Right hindlimb (tissue), 1 donor: ENCODE measurements at places on chromosomes 7 and 10.
A peak's percentile ranks its signal among the peaks of the same experiment; 100 is the strongest.

DNA sequence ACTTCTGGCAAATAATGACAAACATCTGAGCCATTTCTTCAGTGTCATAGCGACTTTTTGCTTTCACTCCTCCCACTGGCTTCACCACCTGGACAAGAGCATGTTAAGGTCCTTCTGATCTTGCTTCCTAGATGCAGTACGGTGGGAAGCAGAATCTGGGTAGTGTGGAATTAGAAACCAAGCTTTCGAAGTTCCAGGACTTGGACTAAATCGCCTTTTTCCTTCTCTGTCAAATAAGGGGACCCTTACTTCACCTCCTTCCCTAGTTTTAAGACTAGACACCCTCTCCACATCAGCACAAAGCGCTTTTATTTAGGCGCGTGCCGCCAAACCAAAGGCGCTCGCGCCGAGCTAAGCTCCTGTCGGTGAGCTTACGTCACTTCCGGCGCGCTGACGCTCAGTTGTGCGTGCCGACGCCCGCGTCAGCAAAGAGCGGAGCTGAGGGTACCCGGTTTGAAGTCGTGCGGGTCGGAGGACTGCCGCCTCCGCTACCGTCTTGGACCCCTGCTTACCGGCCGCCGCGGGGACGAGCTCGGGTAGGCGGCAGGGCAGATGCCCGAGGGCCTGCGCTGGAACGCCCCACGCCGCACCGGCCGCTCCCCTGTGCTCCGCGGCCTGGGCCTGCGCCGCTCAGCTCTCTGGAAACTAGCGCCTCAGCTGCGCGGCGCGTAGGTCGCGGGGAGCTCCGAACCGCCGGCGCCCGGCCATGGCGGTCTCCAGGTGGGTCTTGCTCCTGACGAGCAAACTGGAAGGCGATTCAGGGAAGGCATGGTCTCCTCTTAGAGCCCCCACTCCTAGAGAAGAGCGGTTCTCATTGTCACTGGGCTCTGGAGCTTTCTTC, at the start of gene BTAF1:
BTAF1 (plus strand) TSS at position 400 of the 841 bp plus-strand sequence; CDS start at position 707, 307 bp downstream.
- DNase-seq: peak; percentile 95

DNA sequence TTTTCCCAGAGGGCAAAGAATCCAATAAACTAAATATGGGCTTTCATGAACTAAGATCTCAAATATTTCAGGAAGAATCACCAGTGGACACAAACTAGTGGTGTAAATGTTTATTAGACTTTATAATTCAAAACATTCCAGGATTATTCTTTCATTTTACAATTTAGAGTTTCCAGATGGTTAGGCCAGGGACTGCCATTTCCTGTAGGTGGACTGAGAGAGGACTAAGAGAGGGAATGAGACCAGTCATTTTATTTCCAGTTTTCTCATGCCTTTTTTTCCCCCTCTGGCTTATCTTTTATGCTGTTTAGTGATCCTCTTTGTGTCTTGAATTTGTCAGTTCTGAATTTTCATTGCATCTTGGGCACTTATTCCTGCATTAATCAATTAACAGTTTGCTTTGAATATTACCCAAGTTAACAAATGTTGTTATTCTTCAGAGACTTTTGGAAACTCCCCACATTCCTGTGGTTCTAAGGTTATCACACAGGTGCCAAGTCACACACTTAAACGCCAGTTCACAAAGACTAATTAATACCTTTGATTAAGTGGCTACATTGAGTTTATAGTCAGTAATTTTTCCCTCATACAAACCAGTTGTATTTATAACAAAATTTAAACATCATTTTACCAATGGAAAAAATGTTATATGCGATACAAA, 12.3 kb downstream of the CISD1 start:
- no peak for DNase-seq

DNA sequence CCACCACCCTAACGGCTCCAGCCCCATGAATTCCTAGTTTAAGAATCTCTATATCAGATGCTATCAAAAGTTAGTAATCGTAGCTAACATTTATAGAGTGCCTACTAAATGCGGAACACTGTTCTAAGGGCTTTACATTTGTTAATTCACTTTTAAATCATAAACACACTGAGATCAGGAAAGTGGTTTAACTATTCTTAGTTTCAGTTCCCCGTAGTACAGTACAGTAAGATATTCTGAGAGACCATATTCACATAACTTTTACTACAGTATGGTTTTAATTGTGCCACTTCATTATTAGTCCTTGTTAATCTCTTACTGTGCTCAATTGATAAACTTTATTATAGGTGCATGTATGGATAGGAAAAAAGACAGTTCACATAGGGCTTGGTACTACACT, 22.5 kb downstream of the SYPL1 start:
- no peak for DNase-seq

DNA sequence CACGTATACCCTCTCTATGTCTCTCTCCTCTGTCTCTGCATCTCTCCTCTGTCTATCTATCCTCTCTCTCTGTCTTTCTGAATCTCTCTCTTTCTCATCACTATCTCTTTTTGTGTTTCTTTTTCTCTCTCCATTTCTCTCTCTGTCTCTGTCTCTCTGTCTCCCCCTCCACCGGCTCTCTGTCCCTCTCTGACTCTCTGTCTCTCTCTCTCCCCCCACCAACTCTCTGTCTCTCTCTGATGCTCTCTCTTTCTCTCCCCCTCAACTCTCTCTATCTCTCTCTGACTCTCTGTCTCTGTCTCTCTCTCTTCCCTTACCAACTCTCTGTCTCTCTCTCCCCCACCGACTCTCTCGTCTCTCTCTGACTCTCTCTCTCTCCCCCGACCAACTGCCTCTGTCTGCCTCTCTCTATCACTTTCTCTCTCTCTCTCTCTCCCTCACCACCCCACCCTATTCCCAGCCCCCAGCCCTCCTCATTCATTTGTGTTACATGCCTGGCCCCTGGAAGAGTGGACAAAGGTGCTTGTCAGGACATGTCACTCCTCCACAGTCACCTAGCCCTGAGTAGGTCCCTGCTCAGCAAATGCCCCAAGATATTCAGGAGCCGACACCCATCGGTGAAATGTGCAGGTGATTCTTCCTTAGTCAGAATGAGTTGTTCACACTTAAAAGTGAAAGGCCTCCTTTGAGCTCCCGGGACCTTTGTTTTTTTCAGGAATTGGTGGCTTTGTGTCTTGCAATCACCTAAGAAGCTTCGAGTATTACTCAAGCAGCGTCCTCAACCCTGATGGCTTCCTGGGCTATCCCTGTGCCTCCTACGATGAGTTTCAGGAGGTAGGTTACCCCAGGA, 13.6 kb downstream of the PNLIPRP2 start:
- DNase-seq: no peak

- DNase-seq: peak; percentile 42
These were observed 140.7 kb upstream of the CALCR start for GRCh38 chr7:93715234-93715633.

DNA sequence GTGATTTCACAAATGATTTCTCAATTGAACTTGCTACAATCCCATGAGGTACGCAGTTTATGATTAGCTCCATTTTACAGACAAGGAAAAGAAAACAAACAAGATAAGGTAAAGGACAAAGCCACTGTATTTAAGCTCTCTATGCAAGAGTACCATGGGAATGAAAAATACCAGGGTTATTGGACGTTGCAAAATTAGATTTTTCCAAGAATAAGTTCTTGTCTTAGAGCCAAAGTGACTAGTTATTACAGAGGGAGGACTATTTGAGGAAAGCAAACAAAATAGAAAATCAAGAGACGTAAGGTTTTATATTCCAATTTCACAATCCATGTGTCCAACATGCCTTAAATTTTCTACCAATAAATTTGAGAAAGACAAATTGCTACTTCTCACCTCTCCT, 97.9 kb upstream of the PTN start:
- no peak for DNase-seq

- DNase-seq: no peak
These were observed 290.1 kb upstream of the KIAA1217 start for GRCh38 chr10:23918839-23919238.

GRCh38 chr7:111642373-111642772, 80.1 kb upstream of the IMMP2L start:
- DNase-seq: no peak

DNA sequence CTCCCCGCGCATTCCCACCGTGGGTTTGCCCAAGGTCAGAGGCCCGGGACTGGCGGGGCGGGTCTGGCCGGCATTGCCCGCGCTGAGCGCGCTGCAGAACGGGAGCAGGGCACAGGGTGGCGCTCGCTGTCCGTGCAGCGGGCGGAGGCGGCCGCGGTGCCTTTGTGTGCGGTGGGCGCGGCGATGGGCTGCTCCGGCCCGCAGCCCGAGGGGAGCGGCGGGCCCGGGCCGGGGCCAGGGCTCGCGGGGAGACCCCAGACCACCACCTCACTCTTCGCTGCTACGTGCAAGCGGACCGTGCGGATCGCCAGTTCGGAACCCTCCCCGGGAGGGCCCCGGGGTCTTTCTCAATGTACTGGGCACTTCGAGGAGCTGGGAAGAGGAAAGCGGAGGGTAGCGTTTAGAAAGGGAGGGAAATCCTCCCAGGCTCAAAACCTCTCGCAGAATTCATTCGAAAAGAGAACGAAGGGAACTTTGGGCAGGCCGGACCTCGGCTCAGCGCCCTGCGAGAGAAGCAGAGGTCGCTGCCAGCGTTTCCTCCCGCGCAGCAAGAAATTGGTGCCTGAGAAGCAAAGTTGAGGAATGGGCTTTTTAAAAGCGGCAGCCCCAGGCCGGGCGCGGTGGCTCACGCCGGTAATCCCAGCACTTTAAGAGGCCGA, 8.5 kb downstream of the SP8 start:
- peak; percentile 57 for DNase-seq

DNA sequence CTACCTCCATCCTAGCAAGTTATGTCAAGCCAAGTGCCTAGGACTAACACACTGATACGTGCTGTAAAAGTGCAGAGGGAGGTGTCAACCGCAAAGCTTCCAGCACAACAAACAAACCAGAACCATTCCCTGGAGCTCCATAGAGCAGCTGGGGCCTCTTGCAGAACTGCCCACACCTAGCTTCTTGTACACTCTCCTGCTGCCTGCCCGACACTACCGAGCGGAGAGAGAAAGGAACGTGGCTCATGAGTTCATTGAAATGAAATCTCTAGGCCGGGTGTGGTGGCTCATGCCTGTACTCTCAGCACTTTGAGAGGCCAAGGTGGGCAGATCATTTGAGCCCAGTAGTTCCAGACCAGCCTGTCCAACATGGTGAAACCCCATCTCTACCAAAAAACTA, 73.5 kb downstream of the MKI67 start:
- DNase-seq: no peak

DNA sequence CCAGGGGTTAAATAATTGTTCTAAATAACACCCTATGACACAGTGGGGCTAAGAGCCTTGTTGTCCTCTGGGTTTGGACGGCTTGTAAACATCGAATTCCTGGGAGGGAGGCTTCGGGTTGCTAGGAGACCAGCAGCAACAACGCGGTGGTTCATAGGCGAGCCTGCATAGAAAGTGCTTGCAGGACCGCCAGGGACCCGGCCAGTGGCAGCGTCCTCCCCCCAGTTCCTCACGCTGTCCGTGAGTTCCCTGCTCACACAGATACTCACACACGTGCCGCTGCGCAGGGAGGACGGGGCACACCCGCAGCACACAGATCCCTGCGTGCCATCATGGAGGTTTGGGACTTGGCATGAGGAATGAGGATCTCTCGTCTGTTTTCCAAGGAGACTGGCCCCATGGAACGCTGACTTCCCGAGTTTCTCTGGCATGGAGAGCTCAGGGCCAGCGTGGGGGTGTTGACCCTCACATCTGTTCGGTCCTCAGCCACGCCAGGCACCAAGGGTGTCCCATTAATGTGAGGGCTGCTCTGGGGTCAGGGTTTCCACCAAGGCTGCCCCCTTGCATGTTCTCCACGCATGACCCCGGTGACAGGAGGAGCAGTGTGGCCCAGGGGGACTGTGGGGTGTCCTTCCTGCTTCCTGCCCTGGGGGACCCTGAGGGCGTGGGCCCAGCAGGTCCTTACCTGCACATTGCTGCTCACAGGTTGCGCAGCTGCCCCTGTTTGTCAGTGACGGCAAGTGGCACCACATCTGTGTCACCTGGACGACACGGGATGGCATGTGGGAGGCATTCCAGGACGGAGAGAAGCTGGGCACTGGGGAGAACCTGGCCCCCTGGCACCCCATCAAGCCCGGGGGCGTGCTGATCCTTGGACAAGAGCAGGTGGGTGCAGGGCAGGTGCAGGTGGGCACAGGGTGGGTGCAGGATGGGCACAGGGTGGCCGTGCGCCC, 9.7 kb downstream of the NPTX2 start:
- DNase-seq: no peak

GRCh38 chr10:111435871-111436270, 359.0 kb downstream of the ADRA2A start:
- no peak for DNase-seq

- no peak for DNase-seq
These were observed 25.0 kb downstream of the RGS10 start for GRCh38 chr10:119517235-119518141.

DNA sequence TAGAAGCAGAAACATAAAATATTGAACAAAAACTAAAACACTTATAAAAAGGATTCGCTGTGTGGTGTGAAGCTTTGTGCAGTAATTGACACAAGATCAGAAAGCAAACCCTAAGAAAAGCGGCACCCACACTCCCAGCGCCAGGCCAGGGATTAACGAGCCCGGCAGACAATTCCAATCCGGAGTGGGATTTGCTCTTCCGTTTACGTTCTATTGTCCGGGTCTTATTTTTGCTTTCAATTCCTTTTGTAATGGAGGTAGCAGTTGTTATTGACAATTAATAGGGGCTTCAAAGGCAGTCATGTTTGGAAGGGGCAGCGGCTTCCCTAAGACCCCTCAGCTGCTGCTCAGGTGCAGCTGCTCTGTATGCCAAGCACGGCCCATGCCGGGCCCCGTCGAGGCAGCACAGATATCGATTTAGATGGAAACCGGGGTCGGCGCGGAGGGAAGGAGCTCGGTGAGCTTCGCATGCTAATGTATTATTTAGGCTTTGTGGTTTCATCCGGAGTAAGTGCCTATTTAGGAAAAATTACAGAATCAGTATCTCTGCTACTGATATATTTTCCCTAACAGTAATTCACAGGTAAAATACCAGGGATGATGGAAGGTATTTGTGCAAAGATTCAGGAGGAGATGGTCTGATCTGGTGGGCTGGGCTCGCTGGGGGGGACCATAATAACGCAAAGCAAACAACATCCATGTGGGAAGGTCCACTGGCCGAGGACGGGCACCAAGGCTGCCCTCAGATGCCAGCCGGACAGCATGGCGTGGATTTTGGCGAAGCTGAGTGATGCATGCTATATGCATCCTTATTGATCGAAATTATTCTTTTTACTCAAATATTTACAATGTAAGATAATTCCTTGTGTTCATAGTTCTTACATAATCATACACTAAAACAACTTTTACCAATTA, 561.7 kb downstream of the PTPRN2 start:
- DNase-seq: no peak

- DNase-seq: no peak
These were observed 233.7 kb downstream of the PTEN start for GRCh38 chr10:88097092-88097516.
